HCEC 1CT (cell line): ENCODE measurements at places on chromosomes 1 and 21.

DNA sequence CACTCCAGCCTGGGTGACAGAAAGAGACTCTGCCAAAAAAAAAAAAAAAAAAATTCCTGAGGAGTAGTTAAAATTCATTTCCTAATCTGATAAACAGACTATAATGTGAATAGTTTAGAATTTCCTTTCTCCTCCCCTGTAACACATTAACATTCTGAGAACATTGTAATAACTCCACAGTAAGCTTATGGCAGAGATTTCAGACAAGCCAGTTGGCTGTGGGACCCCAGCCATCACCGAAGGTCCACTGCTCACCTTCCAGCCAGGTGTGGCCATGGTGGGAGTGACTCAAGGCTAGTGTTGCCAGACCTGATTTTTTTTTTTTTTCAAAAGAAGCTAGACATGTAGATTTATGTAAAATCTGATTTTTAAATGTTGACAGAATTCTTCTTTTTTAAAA lies 11.8 kb downstream of the KANK4 start:
- DNase-seq = no peak

GRCh38 chr1:227785805-227786671 lies 29.4 kb upstream of the PRSS38 start:
- DNase-seq = no peak

DNA sequence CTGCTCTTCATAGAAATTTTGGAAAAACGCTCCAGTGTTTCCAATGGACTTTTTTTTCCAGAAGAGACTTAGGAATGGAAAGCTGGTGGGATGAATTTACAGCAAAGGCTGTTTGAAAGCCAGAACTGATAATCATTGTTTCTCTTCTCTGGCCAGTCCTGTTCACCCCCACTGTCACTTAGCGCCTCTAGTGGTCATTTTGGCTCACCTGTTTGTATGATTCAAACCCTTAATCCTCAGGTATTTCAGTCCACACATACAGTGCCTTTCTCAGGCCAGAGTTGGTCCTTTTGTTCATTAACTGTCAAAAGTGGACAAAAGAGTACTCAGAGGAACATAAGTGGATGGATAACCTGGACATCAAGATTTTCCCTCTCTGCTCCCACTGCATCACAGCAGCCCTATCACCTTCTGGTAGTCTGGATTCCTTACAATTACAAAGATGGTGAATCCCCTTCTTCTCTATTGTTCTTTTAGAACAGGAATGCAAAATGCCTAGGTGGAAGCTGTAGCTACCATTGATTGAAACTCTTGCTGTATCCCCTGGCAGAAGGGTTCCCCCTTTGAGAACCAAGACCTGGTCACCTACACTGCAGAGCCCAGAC lies 177.6 kb upstream of the OLFM3 start:
- DNase-seq = no peak

DNA sequence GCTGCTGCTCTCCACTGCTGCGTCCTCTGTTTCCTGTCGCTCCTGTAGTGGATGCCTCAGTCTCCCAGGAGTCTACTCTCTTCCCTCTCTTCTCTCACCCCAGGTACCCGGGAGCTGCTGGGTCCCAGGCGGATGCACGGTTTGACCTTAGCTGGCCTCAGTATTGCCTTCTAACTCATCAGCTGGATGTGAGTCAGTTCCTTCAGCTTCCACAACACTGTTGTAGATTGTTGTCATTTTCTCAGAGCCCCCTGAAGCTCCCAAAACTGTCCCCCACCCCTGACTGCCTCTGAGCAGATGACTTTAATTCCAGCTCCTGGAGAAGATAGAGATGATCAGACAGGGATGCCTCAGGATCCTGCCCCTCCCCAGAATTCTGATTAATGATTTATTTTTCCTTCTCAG lies 7.2 kb downstream of the CNIH3 start:
- DNase-seq = peak; percentile 85

DNA sequence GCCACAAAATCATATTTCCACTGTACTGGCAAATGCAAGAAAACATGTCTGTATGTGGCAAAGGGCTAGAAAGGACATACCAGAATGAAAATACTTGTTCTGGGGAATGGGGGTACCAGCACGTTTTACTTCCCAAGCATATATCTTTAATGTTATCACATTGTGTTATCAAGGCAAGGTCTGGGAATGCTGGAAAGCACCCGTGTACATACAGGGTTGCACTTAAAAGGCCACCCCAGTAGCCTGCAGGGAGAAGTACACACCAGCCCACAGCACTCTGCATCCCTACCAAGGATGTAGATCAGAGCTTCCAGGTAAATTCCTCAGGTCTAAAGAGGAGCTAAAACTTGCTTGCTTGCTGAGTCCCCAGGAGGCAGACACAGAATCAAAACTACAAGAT lies 381.8 kb downstream of the RRAGC start:
- no peak for DNase-seq

DNA sequence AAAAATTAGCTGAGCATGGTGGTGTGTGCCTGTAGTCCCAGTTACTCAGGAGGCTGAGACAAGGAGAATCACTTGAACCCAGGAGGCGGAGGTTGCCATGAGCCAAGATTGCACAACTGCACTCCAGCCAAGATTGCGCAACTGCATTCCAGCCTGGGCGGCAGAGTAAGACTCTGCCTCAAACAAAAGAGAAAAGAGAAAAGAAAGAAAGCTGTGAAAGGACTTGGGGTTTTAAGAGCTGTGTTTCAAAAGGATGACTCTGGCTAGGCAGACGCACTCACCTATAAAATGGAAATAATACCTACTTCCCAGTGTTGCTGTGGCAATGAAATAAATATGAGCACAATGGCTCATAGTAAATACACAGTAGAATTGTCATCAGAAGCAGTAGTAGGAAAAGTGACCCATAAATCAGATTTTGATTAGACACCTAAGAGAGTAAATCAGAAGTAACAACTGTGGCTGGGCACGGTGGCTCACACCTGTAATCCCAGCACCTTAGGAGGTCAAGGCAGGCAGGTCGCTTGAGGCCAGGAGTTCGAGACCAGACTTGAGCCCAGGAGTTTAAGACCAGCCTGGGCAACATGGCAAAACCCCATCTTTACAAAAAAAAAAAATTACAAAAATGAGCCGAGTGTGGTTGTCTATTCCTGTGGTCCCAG lies 45.9 kb upstream of the PUM1 start:
- peak; percentile 50 for DNase-seq

DNA sequence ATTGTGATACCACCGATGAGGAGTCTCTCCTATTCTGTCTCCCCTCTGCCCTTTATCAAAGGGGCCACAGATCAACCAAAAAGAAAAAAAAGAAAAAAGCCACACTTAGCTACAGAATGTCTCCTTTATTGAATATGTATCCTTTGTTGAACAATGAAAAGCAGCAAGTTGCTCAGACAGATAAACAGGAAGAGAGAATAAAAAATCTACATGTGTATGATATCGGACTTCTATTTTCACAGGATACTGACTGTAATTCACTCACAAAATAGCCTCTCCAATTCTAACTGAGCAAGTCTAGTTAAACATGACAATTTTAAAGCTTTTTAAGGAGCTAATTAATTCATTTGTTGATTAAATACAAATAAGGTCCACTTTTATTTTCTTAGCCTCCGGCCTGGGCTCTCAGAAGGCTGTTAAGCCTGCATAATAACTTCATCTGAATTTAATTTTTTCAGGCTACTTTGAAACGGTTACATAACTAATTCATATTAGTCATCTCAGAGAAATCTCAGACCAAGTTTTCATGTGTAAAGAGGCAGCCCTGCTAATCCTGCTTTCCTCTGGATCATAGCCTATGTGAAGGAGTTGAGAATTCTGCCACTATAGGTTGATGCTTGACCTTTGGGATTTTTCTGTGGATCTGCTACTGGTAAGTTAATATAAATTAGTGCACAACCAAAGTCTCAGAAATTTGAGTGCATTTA lies 304.1 kb upstream of the NR5A2 start:
- peak; percentile 37 for DNase-seq

DNA sequence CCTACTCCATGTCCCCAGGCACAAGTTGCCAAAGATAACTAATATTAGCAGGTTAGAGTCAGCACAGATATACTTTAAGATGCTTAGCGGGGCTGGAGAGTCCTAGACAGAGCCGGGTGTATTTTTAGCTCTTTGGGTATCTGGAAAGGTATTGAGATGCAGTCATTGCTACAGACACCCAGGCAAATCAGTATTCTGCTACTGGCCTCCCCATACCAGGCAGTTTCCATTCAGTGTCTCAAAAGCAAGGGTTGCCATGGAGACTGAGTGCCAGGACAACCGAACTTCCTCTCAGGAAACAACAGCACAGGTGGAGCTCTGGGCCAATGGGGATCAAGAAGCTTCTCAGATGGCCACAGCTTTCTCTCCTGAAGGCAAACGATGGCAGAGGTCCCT lies 45.3 kb downstream of the KCNC4 start:
- DNase-seq = no peak

GRCh38 chr1:193520472-193520871 lies 334.1 kb upstream of the B3GALT2 start:
- no peak for DNase-seq

DNA sequence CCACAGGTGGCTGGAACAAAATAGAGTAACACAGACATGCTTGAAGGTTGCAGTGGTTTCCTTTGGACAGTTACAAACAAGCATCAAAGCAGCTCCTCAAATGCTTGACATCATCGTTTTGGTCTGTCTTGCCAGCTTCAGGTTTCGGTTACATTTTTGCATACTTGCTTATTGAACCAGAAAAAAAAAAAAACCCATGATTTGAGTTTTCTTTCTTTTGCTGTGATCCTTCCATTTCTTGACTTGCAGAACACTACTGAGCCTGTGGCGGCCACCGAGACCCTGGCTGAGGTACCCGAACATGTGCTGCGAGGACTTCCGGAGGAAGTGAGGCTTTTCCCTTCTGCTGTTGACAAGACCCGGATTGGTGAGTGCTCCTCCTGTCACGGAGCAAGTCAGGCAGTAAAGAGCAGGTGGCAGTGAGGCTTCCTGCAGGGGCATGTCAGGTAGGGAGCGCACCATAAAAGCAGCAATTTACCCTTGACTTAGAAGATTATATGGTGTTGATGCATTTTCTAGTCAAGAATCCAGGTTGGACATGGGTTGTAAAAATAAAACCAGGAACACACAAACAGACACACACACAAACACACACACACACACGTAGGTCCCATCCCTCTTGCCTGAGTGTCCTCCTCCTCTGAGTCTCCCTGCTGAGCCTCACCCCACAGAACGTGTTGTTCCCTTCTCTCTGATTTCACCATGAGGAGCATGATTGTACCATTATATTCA lies 30.9 kb downstream of the PRDM2 start:
- no peak for DNase-seq

DNA sequence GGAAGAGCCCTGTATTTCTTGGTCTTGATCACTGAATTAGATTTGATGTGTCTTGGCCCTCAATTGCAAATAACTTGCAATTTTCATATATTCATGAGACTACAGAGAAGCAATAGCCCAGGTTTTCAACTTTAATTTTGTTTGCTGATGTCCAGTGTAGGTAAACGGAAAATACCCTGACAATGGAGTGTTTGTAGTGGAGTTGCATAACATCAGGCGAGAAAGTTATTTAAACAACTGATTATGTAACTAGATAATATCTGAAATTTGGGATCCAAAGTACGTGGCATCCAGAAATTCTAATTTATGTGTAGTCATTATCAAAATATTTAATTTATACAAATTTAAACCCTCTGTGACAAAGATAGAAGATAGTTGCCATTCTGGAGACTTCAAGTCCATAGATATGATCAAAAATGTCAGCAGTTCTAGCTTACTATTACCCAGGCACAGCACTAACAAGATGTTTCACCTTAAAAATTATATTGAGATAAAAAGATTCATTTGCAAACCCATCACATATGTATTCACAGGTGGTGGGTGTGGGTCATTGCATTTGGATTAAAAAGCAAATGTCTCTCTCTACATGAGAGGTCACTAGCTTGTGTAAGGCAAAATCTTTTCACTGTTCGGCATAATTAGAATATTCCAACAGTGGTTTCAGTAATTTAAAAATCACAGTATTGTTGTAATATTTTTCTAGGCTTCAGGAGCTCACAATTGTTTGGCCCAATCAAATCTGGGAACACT lies 150.7 kb downstream of the KCTD3 start:
- DNase-seq = no peak

GRCh38 chr21:33384841-33385331 lies 18.3 kb upstream of the IFNGR2 start:
- DNase-seq = no peak

DNA sequence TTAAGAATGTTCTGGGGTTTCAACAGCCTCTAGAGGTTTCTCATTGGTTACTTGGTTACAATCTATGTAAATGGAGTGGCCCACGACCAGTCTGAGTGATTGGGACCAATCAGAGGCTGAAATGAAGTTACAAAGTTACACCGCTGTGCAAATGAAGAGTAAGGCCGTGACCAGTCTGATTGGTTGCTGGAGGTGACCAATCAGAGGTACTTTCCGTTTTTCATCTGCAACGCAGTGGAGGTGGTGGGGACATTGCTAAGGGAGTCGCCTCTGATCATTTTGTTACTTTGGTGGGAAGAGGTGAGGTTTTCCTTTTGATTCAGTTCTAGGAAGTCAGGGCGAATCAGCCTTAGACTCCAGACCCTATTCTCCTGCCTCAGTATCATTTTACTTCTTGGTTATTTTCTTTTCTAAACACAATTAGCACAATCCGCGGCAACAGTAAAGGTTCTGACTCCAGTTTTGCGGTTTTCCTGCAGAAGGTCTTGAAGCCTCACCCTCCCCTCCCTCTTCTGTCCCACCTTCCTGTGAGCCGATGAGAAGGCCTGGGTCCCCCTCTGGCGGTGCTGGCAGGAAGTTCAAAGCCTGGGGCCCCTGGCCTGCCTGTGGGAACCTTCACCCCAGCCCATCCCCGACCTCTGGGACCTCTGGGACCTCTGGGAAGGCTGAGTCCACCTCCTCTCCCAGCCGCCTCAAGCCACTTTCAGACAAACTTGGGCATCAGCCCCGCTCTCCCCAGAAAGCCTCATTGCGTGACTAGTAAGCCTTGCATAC lies 38.7 kb upstream of the TTC34 start:
- DNase-seq = no peak

DNA sequence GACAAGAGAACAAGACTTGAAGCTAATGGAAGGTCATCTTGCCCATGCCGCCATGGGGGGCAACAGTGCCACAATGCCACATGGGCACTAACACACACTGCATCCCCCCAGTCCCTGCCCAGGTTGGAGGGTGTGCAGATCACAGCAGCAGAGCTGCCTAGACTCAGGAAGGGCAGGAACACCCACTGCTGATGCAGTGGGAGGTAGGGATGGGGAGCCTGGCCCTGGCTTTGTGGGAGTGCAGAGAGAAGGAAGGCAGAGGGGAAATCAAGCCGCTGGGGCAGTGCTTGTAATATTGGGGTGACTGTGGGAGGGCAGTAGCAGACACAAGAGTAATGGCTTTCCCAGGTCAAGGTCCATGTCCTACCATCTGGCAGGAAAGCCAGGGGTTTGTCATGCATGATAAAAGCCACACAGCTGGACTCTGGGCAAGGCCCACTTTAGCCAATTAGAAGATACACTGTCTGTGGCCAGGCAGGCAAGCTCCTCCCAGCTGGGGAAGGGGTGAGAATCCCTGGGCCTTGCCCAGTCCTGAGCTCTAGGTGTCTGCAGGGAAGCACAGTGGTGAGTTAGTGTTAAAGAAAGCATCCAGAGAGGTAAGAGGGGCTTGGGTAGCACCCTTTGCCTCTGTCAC lies 25.4 kb upstream of the MEF2D start:
- DNase-seq = no peak
